ENCODE measurements at places on chromosomes 11 and 22. TPM values are rescaled to one million over a fixed set of nuclear protein-coding genes. Genes with fewer than 3 reads are reported as not detected.

Gene C11orf87
- total RNA-seq, result not detected

Gene CST6
- total RNA-seq, result not detected

Gene SCN2B
- total RNA-seq, result not detected

Gene VWCE
- 1.4 TPM for total RNA-seq

Gene CRY2
- total RNA-seq, result 177 TPM

Gene LMO1
- not detected for total RNA-seq

Gene RAC2
- total RNA-seq, result 152 TPM

Gene ROBO3
- total RNA-seq, result 20.8 TPM

Gene LAYN
- 11.2 TPM for total RNA-seq

Gene LGR4
- total RNA-seq, result 0.22 TPM

Gene OR51E2
- not detected for total RNA-seq

Gene OR52E2
- total RNA-seq, result not detected

Gene WBP2NL
- total RNA-seq, result 0.28 TPM

Gene RANGAP1
- 200 TPM for total RNA-seq

Gene DNAJB7
- not detected for total RNA-seq

Gene SERPING1
- total RNA-seq, result not detected

Gene TRABD
- 178 TPM for total RNA-seq

Gene TEX54
- total RNA-seq, result not detected

Gene CYTH4
- 143 TPM for total RNA-seq

Gene TUB
- total RNA-seq, result not detected

Gene SPON1
- 2.3 TPM for total RNA-seq

Gene RIC3
- total RNA-seq, result 34.8 TPM

Gene GSTT2B
- not detected for total RNA-seq

Gene OR2AG2
- not detected for total RNA-seq

Gene PARVA
- 0.06 TPM for total RNA-seq

Gene DTX4
- 0.68 TPM for total RNA-seq

Gene ZC3H12C
- total RNA-seq, result not detected

Gene ME3
- total RNA-seq, result 5.1 TPM

Gene KCTD14
- total RNA-seq, result not detected

Gene AGBL2
- total RNA-seq, result 3.6 TPM

Gene AQP11
- 0.31 TPM for total RNA-seq

Gene MUC6
- total RNA-seq, result not detected

Gene VPS26B
- 37.8 TPM for total RNA-seq

Gene ARHGAP20
- 0.06 TPM for total RNA-seq

Gene TBX1
- total RNA-seq, result not detected

Gene SLCO2B1
- not detected for total RNA-seq

Gene RAB30
- total RNA-seq, result 125 TPM

Gene HEPHL1
- not detected for total RNA-seq

Gene SPDYC
- total RNA-seq, result not detected

Gene E2F8
- total RNA-seq, result 0.19 TPM

Gene SAA1
- total RNA-seq, result not detected

Gene DEFB131B
- not detected for total RNA-seq

Gene BANF1
- total RNA-seq, result 34.0 TPM

Gene ENTHD1
- not detected for total RNA-seq

Gene KLHL35
- total RNA-seq, result 0.50 TPM

Gene SYCE3
- total RNA-seq, result not detected

Gene TRIM49B
- total RNA-seq, result not detected
